NCI-H146 (cell line): ENCODE measurements at places on chromosomes 7 and 10.
A peak's percentile ranks its signal among the peaks of the same experiment; 100 is the strongest.

GRCh38 chr7:79176859-79177477 lies 276.5 kb downstream of the MAGI2 start:
- DNase-seq, result peak; percentile 5

DNA sequence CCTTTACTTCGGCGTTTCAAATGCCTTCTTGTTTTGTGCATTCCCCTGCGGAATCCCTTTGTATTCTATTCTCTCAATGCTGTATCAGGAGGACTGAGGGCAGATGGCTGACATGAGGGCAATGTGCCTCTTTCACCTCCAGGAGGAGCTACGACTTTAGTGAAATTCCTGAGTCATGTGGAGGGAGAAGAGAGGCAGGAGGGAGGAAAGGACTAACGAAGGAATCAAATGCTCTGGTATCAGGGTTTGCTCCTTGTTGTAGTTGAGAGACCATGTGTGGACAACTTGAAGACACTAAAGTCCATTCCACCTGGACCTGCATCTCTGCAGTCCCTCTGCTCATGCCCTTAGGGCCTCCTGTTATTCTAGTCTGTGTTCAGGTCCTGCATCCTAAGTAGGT lies 40.2 kb upstream of the PRSS58 start:
- no peak for DNase-seq

DNA sequence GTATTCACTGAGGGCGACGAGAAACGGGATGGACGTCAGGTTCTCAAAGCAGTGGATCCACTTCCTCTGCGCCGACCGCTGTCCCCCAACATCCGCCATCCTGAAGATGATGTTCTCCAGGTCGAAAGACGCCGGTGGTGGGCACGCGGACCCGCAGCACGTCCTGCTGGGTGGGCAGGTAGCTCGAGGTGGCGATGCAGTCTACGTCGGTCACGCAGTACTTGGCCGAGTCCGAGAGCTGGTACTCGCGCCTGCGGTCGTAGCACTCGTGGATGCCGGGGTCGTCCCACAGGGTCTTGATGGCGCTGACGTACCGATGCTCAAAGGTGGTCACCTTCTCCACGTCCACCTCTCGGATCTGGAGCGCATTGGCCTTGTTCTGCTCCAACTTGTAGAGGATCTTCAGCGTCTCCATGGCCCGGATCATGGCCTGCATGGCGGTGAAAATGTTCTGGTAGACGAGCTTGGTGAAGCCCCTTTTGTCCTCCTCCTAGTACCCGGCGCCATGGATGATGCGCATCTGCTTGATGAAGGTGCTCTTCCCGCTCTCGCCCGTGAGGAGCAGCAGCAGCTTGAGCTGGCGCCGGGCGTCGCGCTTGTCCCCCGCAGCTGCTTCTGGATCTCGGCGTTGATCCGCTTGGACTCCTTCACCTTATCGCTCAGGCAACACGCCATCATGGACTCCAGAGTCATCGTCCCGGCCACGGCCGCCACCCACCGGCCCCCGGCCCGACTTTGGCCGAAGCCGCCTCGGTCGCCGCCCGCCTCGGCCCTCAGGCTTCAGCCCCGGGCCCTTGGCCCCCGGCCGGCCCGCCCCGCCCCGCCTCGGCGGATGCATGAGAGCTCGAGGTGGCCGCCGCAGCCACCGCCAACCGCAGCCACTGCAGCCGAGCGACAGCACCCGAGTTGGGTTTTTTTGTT lies 122.9 kb upstream of the KCTD7 start:
- peak; percentile 71 for DNase-seq

GRCh38 chr7:128380483-128381106 lies 19.1 kb upstream of the PRRT4 start:
- DNase-seq, result no peak

DNA sequence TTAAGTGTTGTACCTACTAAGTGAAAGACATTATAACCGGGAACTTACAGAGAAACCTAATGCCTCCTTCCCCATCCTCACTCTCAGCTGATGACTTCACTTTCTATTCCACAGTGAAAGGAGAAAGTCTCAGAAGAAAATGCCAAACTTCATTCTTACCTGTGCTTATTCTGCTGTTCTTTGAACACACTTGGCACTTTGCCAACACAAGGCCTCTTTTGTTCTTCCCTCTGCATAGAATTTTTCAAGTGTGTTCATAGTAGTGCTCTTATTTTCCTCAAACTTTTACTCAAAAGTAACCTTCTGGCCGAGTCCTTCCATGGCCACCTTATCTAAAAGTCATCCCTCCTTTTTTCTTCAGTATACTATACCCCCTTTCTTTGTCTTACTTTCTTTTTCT lies 59.4 kb upstream of the ETV1 start:
- DNase-seq, result no peak
